GM10248 (cell line): ENCODE measurements at places on chromosomes 7 and 10.

GRCh38 chr10:117594722-117595121 lies 52.2 kb downstream of the EMX2 start:
- no peak for DNase-seq

GRCh38 chr10:87546210-87546609 lies 41.5 kb downstream of the MINPP1 start:
- DNase-seq = no peak

DNA sequence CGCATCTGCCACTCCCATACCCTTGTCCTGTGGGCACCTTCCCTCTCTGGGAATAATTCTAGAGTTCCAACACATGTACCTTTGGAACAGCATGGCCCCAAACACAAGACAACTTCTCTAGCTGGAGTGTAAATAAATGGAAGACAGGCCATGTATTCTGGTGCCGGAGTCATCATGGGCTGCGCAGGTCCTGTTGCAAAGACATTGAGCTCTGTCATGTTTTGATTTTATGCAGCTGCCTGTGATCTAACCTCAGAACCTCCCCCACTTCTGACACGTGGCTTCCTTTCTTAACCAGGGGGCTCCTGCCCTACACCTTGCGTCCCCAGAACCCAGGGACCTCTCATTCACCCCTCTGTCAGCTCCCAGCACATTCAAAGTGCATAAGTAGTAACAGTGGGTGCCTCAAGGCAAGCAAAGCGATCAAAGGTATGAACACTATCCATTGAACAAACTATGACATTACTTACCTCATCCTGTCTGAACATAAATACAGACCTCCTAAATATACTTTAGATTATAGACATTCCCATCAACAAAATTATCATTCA lies 219.9 kb downstream of the FGFR2 start:
- no peak for DNase-seq

- no peak for DNase-seq
These were observed 14.4 kb downstream of the SGPL1 start for GRCh38 chr10:70830164-70830563.
